Ureter (tissue), 1 donor: ENCODE measurements at places on chromosomes 11 and 22. TPM values are rescaled to one million over a fixed set of nuclear protein-coding genes. Genes with fewer than 3 reads are reported as not detected.

Gene PATE2
- total RNA-seq, result 0.23 TPM

Gene ANO5
- 5.2 TPM for total RNA-seq

Gene SPDYC
- not detected for total RNA-seq

Gene CLCF1
- total RNA-seq, result 1.4 TPM

Gene KCNC1
- not detected for total RNA-seq

Gene OR52W1
- total RNA-seq, result not detected

Gene SYT9
- total RNA-seq, result 0.60 TPM

Gene SHANK3
- total RNA-seq, result 37.1 TPM

Gene OR4A16
- not detected for total RNA-seq

Gene OR51B4
- 0.42 TPM for total RNA-seq

Gene MEI1
- 6.8 TPM for total RNA-seq

Gene CARNS1
- total RNA-seq, result 1.3 TPM

Gene POU2AF1
- total RNA-seq, result 21.7 TPM

Gene PANX1
- 14.5 TPM for total RNA-seq

Gene NLRP14
- 0.57 TPM for total RNA-seq

Gene DLAT
- 35.6 TPM for total RNA-seq

Gene ELMOD1
- total RNA-seq, result 0.39 TPM

Gene DNHD1
- 24.2 TPM for total RNA-seq

Gene FREY1
- 0.70 TPM for total RNA-seq

Gene C11orf21
- 2.3 TPM for total RNA-seq

Gene EHF
- total RNA-seq, result 309 TPM

Gene METTL15
- 23.2 TPM for total RNA-seq

Gene SCARF2
- total RNA-seq, result 11.0 TPM

Gene RIBC2
- 2.1 TPM for total RNA-seq

Gene PYGM
- total RNA-seq, result 11.4 TPM

Gene KIAA0930
- 79.2 TPM for total RNA-seq

Gene TRPM5
- total RNA-seq, result 0.60 TPM

Gene MMP13
- not detected for total RNA-seq

Gene ROBO4
- 16.8 TPM for total RNA-seq

Gene SCGB2A2
- not detected for total RNA-seq

Gene ELFN2
- 0.10 TPM for total RNA-seq

Gene DERL3
- 11.4 TPM for total RNA-seq

Gene GRAMD1B
- total RNA-seq, result 3.5 TPM

Gene PPP1R14B
- 136 TPM for total RNA-seq

Gene LRRC51
- total RNA-seq, result 22.4 TPM

Gene SPA17
- 6.3 TPM for total RNA-seq

Gene VPS37C
- 30.8 TPM for total RNA-seq

Gene OSBPL5
- total RNA-seq, result 84.3 TPM

Gene MPEG1
- total RNA-seq, result 9.4 TPM

Gene ABCC8
- 19.4 TPM for total RNA-seq

Gene PTPRCAP
- total RNA-seq, result 6.4 TPM

Gene RHOD
- total RNA-seq, result 15.2 TPM

Gene DDTL
- 6.6 TPM for total RNA-seq

Gene LRRC56
- total RNA-seq, result 3.4 TPM

Gene MPPED2
- 77.2 TPM for total RNA-seq

Gene CHADL
- 8.9 TPM for total RNA-seq

Gene MAPK8IP2
- total RNA-seq, result 0.83 TPM

Gene CARD10
- total RNA-seq, result 14.9 TPM

Gene KCNK4
- total RNA-seq, result not detected

Gene MRGPRX3
- total RNA-seq, result not detected

Gene ZNF195
- total RNA-seq, result 51.4 TPM

Gene GAL
- 0.65 TPM for total RNA-seq

Gene THAP12
- 51.4 TPM for total RNA-seq

Gene TNRC6B
- total RNA-seq, result 63.3 TPM

Gene SEPTIN3
- 0.99 TPM for total RNA-seq

Gene SLC22A9
- not detected for total RNA-seq

Gene IL17REL
- not detected for total RNA-seq

Gene CD3D
- 10.4 TPM for total RNA-seq

Gene NOX4
- total RNA-seq, result 1.6 TPM

Gene IFITM10
- 49.2 TPM for total RNA-seq
